Stimulated activated CD8-positive, alpha-beta memory T cell treated with anti-CD3 and anti-CD28 coated beads, Interleukin-12 subunit alpha, Interleukin-12 subunit beta, amount 100 ng/mL, for 1 hour (primary cell): ENCODE measurements at places on chromosomes 6 and 20.

GRCh38 chr20:1479831-1480595 is 11.2 kb downstream of the SIRPB2 start:
- DNase-seq, result no peak

GRCh38 chr6:79005024-79005423 is 73.0 kb downstream of the PHIP start:
- no peak for DNase-seq

GRCh38 chr6:24924580-24925356 is 11.0 kb downstream of the RIPOR2 start:
- no peak for DNase-seq

DNA sequence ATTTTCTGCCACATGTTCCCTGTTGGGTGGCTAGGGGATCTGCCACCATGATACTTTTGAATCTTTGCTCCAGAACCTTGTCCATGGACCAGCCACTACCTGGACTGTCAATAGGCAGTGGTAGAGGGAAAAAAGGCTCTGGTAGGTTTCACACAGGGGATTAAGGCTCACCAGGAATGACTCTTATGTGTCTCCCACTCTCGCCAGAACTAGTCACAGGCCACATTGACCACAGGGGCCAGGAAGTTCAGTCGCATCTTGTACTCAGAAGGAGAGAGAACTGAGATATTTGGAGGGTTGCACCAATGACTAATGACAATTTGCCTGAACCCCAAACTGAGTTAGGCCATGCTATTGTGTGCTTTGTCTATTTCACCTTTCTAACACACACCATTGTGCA is 23.6 kb upstream of the APCDD1L start:
- no peak for DNase-seq

DNA sequence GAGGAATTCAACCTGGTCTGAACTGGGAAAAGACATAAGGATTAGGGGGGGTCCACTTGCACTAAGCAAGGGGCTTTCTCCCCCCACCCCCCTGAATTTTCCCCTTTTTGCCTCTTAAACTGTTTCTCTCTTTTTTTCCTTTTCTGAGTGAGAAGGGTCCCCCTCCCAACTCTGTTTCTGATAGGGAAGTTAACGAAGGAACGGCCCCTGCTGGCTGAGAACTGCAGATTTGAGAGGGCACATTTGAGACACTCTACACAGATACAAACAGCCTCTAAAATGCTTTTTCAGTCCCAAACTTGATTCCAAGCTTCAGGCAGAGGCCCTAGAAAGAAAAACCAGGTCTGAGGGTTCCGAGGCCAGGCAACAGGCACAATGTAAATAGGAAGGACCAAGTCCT is 91.7 kb downstream of the JARID2 start:
- DNase-seq, result no peak

GRCh38 chr6:166860392-166860791 is 96.0 kb downstream of the RNASET2 start:
- DNase-seq, result no peak

DNA sequence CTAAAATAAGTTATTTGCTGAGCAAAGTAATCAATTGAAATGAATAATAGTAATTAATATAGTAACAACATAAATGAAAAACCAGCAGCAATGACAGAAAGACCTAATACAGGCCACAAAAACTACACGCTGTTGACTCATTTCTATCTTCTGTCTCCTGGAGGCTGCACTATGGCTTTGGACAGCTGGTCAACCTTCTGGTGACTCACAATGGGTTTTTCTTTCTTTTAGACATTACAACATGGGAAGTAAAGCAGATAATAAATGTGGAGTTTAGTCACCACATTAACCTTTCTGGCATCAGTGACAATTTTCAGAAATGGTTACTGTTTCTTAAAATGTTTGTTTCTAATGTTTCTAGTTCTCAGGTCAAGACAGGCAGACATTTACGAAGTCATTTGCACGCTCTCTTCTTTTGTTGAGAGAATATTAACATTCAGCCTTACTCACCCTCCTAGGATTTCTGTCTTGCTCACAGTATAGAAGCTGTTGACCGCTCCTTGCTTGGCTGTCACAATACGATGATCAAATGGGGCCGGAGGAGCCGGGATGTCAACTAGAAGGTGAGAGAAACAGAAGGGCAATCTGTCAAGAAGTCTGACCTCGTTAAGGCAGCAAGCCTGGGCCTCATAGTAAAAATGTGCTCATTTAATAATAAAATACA is 62.2 kb downstream of the MYLK4 start:
- no peak for DNase-seq

- DNase-seq, result no peak
Measured at GRCh38 chr20:10596710-10597121, 77.1 kb downstream of the JAG1 start.

DNA sequence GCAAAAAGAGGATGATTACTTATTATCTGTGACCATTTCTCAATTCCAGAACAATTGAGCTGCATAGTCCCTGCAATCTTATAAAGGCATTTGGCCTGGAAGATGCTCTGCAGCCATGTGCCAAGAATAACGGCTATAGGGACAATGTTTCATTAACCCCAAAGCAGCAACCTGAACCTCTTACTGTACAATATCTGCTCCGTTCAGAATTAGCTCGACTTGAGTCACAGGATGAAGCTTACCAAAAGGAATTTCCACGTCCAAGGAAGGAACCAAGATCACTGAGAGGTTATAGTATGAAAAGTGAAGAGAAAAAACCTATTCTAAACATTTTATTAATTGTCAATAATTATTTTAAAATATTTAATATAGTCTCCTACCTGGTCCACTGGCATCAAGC is 167.3 kb upstream of the GMDS start:
- DNase-seq, result no peak

DNA sequence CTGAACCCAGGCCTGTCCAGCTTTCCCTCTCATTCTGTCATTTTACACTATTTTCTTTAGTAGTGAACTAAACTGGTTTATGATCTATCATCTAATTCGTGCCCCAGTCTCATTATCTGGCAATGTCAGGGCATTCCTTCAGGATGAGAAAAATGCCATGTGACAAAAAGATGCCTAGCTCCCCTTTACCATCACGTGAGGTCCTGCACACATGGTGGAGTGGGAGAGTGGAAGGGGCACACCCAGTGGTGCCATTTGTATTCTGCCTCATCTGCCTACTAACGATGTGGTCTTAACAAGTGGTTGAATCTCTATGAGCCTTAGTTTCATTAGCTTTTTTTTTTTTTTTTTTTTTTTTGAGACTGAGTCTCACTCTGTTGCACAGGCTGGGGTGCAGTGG is 41.2 kb downstream of the CDC5L start:
- DNase-seq, result no peak

DNA sequence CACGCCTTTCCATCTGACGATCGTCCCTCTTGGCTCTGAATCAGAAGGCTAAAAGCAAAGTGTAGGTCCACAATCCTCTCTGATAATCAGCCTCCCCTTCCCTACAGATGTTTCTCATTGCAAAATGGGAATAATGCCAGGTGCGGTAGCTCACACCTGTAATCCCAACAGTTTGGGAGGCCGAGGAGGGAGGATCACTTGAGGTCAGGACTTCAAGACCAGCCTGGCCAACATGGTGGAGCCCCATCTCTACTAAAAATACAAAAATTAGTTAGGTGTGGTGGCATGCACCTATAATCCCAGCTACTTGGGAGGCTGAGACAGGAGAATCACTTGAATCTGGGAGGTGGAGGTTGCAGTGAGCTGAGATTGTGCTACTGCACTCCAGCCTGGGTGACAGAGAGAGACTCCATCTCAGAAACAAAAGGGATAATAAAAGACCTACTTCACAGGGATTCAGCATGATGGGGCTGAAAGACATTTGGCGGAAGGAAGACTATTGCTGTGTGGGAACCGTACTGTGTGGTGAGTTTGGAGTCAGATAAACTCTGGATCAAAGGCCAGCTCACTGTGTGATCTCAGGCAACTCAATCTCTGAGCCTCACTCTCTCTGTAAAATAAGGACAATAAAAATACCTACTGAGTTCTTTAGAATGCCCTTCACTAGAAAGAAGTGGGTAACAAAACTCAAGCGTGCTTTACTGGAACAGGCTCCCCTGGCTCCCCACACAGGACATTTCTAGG is 15.9 kb upstream of the SLC9A8 start:
- DNase-seq, result no peak

DNA sequence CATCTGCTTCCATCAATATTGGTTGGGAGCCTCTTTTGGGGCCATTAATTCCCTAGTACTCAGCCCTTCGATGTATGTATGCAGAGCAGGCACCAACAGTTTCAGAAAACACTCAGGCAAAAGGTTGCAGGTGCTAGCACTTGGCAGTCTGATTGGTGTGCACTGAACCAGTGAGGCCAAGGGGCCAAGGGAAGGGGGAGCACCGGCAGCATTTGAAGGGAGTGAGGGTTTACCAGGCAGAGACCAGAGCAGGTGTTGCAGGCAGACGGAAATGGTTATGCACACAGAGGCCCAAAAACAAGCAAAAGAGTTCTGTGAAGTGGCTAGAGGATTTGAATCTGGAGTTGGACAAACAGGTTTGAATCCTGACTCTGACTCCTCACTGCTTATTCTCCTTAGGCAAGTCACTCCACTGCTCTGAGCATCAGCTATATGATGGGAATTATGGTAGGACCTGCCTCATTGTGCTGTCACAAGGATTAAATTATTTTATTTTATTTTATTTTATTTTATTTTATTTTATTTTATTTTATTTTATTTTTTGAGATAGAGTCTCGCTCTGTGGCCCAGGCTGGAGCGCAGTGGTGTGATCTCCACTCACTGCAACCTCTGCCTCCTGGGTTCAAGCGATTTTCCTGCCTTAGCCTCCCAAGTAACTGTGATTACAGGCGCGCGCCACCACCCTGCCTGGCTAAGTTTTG is 58.1 kb upstream of the SHLD1 start:
- no peak for DNase-seq

DNA sequence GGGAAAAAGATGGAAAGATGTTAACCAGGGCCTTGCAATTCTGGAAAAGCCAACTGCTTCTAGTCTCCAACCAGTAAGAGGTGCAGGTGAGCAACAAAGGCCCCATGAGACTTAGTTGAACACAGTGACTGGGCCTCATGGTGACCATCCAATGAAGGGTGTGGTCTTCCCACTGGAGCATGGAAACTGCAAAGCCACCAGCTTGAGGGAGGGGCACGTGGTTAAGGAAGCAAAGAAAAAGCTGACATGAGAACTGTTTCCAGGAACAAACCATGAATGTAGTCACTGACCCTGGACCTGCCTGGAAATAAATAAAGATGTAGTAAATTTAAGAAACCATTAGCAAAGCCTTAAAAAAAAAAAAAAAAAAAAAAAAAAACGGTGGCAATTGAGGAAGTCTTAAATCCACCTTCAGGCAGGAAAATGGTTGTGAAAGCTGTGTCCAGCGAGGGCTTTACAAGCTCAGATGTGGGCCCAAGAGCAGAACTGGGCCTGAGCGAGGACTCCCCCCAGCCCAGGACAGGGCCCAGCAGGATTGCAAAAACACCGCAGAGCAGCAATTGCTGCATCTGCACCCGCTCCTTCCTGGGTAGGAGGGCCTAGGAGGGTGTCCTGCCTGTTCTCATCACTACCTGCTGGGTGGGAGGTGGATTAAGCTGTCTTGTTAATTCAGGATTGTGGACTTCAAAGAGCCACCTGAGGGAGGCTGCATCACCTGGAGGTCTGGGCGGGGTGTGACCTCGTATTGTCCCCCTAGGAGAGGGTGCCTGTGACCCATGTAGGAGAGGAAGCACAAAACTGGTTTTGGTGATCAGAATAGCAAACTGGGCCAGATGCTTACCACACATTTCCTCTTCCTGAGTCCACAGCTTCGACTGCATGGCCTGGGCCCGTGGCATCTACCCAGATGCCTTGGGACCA is 10.3 kb downstream of the GFRA4 start:
- no peak for DNase-seq

- no peak for DNase-seq
Measured at GRCh38 chr6:117907601-117908245, 659 bp downstream of the SLC35F1 start.

DNA sequence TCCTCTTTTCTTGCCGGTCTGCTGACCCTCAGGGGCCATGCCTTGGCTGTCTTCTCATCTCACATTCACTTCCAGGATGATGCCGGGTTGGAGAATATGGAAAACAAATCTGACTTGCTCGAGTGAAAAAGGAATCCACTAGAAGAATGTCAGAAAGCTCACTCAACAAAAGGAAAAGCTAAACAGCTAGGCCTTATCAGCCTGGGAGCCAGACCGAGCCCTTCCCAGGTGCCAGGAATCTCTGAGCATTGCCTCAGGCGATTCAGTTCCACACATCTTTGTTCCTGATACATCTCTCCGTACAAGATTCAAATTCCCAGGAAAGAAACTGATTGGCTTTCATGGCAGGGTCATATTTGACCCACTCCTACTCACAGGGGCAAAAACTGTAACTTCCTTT is 9.2 kb upstream of the OSER1 start:
- DNase-seq, result no peak
